Aorta (tissue), 5 donors: ENCODE measurements at places on chromosomes 5 and 9. TPM values are rescaled to one million over a fixed set of nuclear protein-coding genes. Genes with fewer than 3 reads are reported as not detected.

DNA sequence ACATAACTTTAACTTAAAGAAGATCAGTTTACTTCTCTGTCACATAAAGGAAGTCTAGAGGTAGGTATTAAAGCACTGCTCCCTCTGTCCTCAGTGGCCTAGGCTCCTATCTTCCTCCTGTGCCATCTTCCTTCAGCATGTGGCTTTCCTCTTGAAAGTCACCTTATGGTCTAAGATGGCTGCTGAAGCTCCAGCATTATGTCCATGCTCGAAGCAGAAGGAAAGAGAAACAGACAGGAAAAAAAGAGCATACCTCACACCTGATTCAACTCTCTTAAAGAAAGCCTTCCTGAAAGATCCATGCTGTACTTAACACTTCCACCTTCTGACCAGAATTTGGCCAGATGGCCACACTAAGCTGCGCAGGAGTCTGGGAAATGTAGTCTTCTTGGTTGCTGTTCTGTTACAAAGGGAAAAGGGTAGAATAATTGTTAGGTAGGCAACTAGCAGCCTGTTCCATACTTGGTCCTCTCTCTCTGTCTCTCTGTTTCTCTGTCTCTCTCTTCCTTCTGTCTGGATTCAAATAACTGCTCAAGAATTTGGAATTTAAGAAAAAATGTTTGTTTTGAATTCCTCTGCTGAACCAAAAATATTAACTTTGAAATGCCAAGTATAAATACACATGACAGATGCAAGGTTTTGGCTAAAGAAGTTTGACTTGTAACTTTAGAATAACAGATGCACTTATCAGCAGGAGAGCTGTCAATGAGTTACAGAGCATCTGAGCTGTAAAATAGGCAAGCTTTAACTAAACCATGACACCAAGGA, 16.0 kb downstream of the TMEM174 start:
- H3K36me3 ChIP-seq: no peaks in the 10 kb centered on the region
- no peaks in the 10 kb centered on the region for H3K4me1 ChIP-seq
- DNase-seq: no peak
- no peaks in the 10 kb centered on the region for H3K27me3 ChIP-seq

DNA sequence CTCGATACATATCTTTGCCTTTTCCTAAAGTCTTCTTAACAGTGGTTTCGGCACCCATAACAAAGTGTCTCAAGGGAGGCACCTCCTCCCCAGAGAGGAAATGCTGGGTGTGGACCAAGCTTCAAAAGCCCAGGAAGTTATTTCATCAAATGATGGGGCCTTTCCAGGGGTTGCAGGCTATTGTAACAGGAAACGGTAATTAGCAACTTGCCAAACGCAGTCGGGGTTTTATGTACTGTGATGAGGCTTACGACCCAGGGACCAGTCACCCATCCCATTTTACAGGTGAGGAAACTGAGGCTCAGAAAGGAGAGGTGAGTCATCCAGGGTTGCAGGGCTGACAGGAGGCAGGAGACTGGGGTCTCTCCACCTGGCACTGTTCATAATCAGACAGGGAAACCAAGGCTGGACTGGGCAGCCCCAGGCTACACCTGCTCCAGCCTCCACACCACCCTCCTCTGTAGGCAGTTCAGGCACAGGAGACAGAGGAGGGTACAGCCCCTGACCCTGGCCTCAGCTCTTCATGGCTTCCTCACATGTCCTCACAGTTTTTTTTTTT, 30.0 kb upstream of the SUSD3 start:
- H3K4me3 ChIP-seq: no peak overlapping the region
- no peaks in the 10 kb centered on the region for H3K27me3 ChIP-seq
- H3K4me1 ChIP-seq: no peaks in the 10 kb centered on the region
- H3K27ac ChIP-seq: no peak overlapping the region
- H3K36me3 ChIP-seq: no peaks in the 10 kb centered on the region

DNA sequence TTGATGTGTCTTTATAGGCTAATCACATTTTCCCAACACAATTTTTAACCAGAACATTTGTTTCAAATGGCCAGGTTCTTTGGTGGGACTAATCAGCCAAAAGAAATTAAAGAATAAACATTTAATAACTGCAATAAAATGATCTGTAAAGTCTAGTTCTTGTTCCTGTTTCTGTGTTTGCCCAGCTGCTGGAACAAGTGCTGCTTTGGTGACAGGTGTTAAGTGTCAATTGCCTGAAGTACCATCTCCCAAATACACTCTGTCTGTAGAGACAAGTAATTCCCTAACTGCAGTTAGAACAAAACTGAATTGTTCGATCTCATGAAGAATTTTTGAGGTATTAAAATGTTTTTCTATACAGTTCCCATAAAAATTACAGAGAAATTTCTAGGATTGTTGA, 402.3 kb upstream of the CHD1 start:
- H3K36me3 ChIP-seq: no peaks in the 10 kb centered on the region
- H3K27me3 ChIP-seq: no peaks in the 10 kb centered on the region

DNA sequence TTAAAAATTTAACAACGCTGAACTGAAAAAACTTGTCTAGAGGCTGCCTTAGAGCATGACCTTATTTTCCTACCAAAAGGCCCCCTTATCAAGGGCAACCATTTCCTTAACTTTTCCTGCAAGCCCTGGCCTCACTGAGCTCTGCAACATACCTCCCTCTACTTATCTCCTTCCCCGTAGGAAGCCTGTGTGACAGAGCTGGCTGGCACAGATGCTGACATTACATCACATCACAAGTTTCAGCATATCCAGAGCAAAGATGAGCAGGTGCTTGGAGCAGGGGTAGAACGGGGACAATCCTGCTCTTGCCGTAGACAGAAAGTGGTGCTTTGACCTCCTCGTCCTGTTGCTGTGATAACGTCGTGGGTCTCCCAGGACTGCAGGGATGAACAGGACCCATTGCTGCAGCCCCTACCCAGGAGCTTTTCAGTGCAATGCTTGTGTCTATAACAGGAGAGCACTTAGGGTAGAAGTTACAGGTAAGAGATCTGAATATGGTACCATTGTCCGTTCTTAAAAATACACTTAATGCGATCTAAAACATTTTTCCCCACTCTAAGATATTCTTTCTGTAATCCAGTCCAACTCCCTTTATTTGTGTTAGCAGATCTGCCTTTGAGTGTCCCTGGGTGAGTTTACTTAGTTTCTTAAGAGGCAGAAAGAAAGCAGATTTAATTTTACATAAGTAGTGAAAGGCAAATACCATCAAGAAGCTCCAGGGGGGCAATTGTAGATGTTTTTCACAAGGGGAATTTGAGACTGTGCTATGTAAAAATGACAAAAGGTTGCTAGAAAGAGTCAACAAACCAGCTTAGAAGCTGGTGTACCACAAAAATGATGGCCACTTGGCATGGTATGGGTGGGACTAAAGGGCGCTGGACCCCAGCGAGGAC, 101.9 kb upstream of the EFNA5 start:
- DNase-seq: no peak
- H3K4me1 ChIP-seq: no peaks in the 10 kb centered on the region
- no peaks in the 10 kb centered on the region for H3K36me3 ChIP-seq
- no peak overlapping the region for H3K27ac ChIP-seq
- H3K4me3 ChIP-seq: no peak overlapping the region

DNA sequence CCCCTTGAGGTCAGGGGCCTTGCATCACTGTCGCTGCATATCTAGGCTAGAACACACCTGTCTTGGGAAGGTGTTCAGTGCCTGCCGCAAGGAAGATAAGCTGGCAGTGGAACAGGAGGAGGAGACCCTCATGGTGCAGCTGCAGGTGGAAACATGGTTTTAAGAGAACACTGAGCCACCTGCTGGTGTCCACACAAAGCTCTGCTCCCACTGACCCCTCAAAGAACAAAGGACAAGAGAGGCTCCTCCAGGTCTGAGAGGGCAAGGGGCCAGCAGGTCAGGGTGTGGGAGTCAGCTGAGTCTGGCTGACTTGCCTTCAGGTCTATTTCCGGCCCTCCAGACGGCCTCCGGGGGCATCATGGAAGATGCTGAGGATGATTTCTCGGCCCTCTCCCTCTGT, 210.1 kb upstream of the TBCA start:
- no peak overlapping the region for H3K4me3 ChIP-seq
- H3K4me1 ChIP-seq: no peaks in the 10 kb centered on the region
- H3K36me3 ChIP-seq: no peaks in the 10 kb centered on the region

GFPT2 gene
- total RNA-seq: 60.2 TPM

SVEP1 gene
- total RNA-seq: 120 TPM
